ENCODE measurements at places on chromosomes 2 and 18.

- no peak for DNase-seq
These were observed 139.7 kb downstream of the BCL11A start for GRCh38 chr2:60413814-60414168.

- no peak for DNase-seq
These were observed at the start of gene CROCC2 for GRCh38 chr2:240906141-240906910. TSS of gene CROCC2 (plus strand) at chr2:240906336. CDS start at chr2:240906514, 178 bp downstream.

DNA sequence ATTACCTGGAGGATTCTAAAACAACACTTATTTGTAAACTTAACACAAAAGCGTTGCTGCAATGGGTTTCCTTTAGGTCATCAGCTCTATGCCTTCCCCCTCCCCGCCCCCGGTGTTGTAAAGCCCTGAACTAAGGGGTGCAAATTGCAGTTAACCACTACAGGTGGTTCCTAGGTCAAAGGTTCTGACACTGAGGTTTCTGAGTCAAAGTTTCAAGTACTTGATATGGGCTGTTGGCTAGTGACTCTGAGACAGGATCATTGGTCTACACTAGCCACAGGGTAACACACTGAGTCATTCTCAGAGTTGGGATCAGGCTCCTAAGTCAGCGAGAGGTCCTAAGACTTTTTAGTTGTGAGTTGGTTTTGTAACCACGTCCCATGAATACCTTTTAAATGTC, 15.4 kb downstream of the IL1B start:
- DNase-seq = no peak

DNA sequence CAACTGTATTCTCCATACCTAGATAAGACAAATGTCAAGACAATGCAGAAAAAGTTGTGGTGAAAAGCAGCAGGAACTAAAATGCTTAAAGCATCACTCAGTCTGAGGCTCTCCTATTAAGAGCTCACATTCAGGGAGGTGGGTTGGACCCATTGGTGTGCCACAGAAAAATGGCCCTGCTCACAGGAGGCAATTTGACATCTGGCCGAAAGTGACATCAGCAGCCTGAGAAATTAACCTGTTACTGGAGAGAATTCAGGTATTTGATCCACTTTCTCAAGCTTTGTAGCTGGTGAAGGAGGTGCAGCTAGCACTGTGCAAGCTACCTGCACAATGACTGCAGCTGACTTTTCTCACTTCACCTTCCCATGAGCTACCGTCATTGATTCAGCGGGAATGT, 86.0 kb downstream of the TMEM247 start:
- no peak for DNase-seq

DNA sequence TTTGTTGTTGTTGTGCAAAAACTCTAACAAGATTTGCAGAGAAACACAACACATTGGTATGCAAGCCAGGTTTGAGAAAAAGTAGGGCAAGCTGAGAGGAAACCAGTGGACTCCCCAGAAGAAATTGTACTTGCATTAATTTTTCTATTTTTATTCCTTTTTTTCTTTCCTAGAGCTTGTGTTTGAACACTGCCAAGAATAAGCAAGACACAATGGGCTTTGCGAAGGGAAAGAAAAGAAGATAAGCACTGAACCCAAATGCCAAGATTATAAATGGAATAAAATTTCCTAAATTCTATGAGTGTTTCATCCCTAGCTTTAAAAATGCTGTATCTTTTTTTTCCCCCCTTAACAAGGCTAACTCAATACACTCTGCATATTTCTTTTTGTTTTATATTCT, 17.0 kb upstream of the CYTIP start:
- DNase-seq = no peak

Measured in stimulated activated CD8-positive, alpha-beta memory T cell treated with anti-CD3 and anti-CD28 coated beads, Interleukin-4, amount 100 ng/mL, for 1 hour (primary cell).